ENCODE measurements at places on chromosomes 7 and 10. TPM values are rescaled to one million over a fixed set of nuclear protein-coding genes. Genes with fewer than 3 reads are reported as not detected.

DNA sequence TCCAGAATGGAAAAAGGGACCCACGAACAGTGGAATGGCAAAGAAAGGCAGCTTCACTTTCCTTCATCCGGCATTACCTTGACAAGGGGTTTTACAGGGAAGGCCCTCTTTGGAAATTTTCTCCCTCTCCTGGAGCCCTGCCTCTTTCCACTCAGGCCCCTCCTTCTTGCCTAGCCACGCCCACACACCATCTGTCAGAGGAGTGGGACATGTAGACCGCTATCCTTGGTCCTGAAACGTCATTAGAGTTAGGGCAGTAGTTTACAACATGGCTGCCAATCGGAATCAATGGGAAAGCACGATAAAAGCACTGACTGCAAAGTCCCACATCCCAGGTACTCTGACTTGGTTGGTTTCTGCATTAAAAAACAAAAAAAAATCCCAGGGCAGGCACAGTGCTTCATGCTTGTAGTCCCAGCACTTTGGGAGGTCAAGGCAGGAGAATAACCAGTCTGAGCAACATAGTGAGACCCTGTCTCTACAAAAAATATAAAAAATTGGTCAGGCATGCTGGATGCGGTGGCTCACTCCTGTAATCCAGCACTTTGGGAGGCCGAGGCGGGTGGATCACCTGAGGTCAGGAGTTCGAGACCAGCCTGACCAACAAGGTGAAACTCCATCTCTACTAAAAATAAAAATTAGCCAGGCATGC is 96.4 kb downstream of the MARCHF5 start:
- peak; percentile 48 for DNase-seq

DNA sequence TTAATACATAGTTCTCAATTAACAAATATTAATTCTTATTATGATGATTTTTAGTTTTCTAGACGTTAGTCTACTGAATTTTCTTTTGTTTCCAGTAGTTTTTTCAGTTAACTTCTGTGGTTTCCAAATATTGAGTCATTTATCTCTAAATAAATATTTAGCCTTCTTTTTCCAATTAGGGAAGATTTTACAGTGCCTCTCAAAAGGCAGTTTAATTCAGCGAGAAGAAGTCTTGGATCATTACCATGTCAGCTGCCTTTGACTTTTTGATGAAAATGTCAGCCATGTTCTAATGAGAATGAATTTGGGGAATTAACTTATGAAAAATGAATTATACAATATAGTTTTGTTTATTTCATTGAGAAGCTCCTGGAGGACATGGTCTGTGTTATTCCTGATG is 90.0 kb downstream of the CDK14 start:
- no peak for DNase-seq

DNA sequence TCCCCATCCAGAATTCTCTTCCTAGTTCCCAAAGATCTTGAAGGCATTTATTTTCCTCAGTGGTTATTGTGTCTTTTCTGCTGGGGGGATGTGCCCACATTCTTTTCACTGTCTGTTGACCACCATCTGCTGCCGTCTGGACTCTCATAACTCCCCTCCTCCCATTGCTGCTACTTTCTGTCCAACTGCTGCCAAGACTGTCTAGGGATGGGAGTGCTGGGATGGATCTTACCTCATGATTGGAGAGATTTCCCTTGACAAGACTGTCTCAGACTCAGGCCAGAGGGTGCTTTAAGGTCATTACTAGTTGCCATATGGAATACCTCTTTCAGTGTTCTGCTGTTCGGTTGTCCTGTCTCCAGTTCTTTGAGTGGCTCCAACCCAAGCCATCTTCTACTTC is 141.6 kb downstream of the C1GALT1 start:
- no peak for DNase-seq

GRCh38 chr7:29606830-29607229 is 43.2 kb downstream of the PRR15 start:
- DNase-seq: peak; percentile 60

GRCh38 chr7:121395494-121395960 is 581 bp downstream of the FAM3C start:
- peak; percentile 50 for DNase-seq

- DNase-seq: no peak
Observed at GRCh38 chr10:78286186-78286585, 252.5 kb downstream of the RPS24 start.

DNA sequence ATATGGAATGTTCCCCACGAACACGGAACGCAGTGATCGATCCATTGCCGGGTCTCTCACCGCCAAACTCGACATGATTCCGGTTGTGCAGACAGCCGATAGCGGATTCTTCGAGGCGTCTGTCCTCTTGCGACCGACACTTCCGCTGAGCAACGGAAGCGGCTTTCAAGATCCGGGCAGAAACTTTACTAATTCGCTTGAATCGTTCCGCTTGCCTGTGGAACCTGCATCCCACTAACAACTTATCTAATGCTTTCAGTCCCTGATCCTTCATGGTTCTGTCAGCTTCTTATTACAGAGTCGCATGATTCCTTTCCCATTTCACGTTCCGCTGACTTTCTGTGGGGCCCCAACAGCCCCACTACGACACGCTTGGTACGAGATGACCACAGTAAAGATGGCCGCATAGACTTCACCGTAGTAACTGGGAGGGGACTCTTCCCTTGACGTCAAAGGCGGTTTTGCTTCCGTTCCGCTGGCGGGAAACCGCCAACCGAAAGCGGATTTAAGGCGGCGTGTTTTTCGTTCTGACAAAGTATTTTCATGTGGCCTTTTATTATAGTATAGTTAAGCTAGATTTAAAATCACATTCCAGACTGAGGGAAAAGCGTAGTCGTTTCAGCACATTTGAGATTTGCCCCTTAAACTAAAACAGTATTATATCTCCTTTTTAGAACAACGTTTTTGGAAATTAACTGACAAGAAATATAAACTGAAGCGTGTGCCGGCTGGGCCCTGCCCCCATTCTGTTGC is at the start of gene CSTF2T:
CSTF2T (minus strand) TSS at position 121 of the 753 bp plus-strand sequence; CDS start at position 75, 46 bp downstream.
- DNase-seq: peak; percentile 94

DNA sequence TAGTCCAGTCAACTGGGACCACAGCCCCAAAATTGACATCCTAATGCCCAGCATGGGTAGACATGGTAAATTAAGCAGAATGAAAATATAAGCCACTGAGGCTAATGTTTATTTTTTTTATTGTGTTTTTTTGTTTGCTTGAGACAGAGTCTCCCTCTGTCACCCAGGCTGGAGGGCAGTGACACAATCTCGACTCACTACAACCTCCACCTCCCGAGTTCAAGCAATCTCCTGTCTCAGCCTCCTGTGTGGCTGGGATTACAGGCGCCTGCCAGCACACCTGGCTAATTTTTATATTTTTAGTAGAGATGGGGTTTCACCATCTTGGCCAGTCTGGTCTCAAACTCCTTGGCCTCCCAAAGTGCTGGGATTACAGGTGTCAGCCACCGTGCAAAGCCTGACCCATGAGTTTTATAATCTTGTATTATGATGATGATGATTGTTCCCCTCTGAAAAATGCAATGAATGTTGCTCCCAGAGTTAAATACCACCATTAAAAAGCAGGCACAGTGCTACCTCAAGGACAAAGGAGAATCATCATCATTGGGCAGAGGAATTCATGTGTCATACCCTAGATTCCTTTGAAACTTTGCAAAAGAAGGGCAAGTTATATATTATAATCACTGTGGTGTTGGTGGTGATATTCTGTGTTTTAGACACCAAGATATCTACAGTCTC is 228.0 kb downstream of the PARD3 start:
- no peak for DNase-seq

The HTRA1 gene
- 11.0 TPM for total RNA-seq

- DNase-seq: no peak
Observed at GRCh38 chr10:921471-922414, 9.8 kb downstream of the LARP4B start.

DNA sequence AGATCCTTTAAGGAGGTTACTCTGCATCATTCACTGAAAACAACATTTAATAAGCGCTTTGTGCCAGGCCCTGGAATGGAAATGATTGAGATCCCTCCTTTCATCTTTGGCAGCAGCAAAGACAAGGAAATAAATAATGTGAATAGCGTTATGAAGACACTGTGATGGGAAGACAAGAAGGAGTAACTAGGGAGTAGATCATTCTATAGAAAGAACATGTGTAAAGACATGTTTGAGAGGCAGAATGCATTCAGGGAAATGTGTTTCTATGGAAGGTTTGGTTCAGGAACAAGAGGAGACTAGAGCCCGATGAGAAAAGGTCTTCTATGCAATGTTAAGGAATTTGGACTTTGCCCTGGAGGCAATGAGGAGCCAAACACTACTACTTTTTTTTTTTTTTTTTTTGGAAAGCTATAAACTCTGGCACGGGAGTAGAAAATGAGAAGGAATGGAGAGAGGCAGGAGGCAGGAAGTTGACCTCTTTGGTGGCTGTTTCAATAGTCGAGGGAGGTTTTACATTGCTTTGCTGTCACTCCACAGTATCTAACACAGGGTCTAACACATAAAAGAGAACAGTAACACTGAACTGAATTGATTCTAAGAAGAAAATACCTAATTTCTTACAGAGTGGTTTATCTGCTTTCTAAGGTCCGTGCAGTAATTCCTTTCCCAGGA is 44.9 kb downstream of the SMURF1 start:
- peak; percentile 55 for DNase-seq

DNA sequence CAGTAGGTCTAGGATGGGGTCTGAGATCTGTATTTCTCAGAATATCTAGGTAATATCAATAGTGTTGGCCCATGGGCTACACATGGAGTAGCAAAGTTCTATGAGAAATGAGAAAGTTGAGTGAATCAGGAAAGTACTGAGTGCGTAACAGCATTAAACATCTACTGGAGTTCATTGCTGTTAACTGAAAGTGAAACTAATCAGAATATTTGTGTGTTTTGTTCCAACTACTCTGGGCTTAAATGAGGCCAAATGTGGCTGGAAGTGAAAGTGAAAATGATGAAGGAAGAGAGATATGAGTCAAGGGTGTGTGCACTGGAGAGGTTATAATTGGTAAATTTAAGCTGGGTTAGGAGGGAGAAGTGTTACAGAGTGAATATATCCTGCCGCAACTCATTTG is 46.5 kb downstream of the TMEM106B start:
- DNase-seq: no peak

GRCh38 chr7:31516680-31517502 is 3.0 kb downstream of the ITPRID1 start:
- DNase-seq: no peak

The CRHR2 gene
- total RNA-seq: not detected

DNA sequence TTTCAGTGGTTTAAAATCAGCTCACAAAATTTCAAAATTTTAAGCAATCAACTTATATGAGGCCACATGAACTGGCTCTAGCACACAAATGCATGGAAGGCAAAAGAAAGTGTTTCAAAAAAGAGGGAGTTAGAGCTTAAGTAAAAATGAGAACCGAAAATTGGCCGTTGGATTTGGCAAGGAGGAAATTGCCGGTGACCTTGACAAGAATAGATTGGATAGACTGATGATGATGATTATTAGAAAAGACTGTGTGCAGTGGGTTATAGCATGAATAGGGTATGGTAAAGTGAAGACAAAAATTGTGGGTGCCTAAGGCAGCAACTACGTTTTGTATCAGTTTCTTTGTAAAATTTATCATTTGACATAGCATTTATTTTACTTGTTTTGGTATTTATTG is 175.7 kb downstream of the SEMA3D start:
- no peak for DNase-seq

The GSTO2 gene
- 19.7 TPM for total RNA-seq

DNA sequence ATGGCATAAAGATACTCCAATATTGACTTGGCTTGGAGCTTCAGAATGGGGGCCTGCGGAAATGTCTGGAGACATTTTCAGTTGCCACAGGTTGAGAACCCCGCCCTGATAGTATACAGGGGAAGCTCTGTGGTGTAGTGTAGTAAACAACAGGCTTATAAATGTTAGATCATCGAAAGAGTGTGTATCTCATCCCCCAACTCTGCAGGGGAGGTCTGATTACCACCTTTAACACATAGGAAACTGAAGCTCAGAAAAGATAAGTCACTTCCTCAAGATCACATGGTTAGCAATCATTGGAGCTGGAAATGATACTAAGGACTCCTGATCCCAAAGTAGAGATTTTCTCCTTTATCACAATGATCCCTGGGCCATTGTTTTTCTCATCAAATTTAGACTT is 144.5 kb upstream of the BMPER start:
- DNase-seq: no peak

DNA sequence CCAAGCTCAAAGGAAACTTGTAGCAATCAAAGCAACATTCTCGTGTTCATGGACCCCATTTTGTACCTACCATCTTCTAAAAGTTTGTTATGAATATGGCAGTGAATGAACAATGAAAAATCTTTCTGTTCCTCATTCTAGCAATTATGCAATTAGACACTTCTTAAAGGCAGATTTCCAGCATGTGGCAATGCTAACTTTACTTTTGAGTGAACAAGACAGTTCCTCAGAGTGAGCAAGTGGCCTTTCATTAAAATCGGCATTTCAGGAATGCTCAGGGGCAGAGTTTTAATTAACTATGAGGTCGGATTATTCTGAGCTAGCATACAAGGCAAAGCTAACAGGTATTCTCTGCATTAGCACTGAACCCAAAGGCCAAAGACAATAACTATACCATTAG is 48.4 kb upstream of the NFE2L3 start:
- no peak for DNase-seq

DNA sequence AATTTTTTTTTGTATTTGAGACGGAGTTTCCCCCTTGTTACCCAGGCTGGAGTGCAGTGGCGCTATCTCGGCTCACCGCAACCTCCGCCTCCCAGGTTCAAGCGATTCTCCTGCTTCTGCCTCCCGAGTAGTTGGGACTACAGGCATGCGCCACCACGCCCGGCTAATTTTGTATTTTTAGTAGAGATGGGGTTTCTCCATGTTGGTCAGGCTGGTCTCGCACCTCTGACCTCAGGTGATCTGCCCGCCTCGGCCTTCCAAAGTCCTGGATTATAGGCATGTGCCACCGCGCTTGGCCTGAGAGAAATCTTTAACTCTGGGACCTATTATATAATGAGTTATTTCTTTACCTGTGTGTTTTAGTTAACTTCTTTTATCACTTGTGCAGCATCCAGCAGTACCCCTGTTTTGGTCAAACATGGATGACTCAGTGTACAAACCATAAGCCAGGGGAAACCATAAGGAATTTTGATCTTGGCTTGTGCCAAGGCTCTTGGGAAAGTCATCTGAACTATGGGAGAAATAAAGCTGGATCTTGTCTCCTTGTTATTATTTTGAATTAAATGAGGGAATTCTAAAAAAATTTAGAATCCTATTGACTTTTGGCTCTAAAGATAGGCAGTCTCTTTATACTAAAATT is 23.6 kb upstream of the ZRANB1 start:
- DNase-seq: peak; percentile 24

The IL15RA gene
- 19.4 TPM for total RNA-seq

GRCh38 chr7:16564023-16564380 is 37.4 kb downstream of the LRRC72 start:
- no peak for DNase-seq

The SLC37A3 gene
- 68.6 TPM for total RNA-seq

The WIPF3 gene
- 2.2 TPM for total RNA-seq

DNA sequence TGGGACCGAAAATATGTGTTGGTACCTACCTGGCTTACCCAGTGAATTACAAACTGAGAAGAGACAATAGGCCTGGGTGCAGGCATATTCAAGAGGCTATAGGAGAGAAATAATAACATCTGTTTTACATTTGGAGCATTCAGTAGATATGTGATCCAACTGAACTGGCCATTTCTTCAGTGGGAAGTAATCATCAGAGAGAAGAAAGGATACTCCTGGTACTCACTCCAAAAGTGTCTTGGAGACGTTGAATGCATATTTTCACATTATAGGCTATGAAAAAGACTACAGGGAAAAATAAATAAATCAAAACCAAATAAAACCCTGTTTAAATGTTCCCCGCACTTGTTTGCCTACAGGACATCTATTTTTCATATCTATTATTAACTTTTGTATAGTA is 1680.3 kb downstream of the REEP3 start:
- no peak for DNase-seq

Measured in mucosa of descending colon (tissue), 3 donors.